ENCODE measurements at places on chromosomes 6 and 20.

DNA sequence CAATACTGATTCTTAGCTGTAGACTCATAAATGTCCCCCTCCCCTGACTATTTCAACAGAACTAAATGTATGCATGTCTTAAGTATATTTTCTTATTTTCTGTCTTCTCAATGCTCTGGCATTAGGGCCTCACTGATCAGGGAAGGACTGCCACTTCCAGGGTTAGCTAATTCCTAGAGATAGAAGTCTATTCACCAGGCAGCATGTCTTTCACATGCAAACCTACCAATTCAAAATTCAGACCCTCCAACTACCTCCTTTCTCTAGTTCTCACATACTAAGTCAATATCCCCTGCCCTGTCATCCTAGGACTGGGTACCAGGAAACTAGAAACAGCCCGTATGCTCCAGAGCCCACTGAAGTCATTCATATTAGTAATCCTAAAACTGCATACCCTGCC, 132.3 kb downstream of the RALGAPA2 start:
- no peak for DNase-seq

- no peak for DNase-seq
These were observed 476.8 kb upstream of the ADGRB3 start for GRCh38 chr6:68158256-68158655.

DNA sequence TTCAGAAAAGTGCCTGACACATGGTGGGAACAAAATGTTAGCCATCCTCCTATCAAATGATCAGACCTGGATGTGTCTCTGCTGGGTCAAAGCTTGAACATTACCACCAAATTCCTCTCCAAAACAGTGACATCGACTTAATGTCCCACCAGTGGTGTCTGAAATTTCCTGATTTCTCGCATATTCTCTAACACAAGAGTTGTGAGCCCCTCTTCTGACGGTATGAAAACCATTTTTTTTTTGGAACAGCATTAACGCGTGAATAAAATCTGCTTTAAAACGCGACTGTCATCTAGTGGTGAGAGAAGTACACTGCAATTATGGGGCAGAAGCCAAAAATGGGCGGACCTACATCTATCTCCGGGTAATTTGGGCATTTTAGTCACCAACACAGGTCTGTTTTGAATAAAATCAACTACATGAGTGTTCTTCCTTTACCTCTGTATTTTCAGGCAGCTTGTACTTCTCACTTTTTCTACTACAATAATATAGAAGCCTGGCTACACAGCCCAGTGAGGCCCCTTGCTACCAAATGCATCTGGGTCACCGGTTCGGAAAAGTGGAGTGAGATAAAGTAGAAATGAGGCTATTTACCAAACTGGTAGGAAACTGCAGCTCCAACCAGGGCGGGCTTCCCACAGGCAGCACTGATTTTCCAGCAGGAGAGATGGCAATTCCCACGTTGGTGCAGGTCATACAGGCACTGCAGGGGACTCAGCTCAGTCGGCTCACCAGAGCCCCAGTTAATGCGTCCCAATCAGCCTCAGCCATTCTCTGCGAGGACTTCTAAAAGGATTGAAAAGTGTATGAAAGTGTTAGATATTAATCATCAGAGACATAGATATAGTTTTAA, 27.4 kb downstream of the MGME1 start:
- peak; percentile 43 for DNase-seq

DNA sequence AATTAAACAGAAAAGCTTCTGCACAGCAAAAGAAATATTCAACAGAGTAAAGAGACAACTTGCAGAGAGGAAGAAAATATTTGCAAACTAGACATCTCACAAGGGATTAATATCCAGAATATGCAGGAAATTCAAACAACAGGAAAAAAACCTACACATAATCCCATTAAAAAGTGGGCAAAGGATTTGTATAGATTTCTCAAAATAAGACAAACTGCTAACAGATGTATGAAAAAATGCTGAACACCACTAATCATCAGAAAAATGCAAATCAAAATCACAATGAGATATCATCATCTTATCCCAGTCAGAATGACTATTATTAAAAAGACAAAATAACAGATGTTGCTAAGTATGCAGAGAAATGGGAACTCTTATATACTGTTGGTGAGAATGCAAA, 129.6 kb downstream of the SYNDIG1 start:
- no peak for DNase-seq

DNA sequence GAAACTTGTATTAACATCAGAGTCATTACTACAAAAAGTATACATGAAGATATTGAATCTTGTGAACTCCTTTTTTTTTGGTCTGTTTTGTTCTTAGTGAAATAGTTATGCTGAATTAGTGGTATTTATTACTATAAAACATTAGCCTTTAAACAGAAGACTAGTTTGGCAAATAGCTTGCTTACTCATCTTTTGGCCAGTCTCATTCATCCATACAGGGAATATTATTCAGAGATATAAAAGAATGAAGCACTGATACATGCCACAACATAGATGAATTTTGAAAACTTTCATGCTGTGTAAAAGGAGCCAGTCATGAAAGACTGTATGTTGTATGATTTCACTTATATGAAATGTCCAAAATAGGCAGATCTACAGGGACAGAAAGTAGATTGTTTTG, 205.9 kb downstream of the ZFAND3 start:
- DNase-seq = no peak

- DNase-seq = no peak
These were observed 146.3 kb downstream of the MANEA start for GRCh38 chr6:95723638-95724037.

DNA sequence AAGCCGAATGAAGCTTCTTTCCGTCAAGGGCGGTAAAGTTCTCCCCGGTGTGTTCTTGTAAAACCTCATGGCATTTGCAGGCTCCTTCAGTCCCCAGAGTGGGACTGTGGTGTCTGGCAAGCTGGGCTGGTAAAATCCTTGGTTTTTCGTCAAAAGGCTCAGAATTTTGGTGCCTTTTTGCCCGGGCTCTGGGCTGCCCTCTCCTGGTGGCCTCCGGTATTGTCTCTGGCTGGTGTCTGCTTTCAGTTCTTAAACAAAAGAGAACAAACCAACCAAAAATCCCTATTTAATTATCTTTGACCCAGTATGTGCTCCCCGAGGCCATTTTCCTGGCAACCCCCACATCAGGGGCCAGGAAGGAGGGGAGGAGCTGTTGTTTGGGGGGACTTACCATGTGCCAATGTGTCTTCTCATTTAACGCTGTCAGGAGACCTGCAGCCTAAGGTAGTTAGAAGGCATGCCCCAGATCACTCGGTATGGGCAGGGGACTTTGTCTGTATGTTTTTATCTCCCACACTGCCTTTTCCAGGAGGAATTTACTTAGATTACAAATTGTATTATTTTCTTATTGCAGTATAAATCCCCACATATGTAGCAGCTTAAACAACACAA, 11.1 kb downstream of the CDH4 start:
- DNase-seq = peak; percentile 19

GRCh38 chr20:35837577-35838195, 65.9 kb downstream of the PHF20 start:
- DNase-seq = no peak

- no peak for DNase-seq
These were observed 8.2 kb downstream of the SENP6 start for GRCh38 chr6:75609639-75610590.

DNA sequence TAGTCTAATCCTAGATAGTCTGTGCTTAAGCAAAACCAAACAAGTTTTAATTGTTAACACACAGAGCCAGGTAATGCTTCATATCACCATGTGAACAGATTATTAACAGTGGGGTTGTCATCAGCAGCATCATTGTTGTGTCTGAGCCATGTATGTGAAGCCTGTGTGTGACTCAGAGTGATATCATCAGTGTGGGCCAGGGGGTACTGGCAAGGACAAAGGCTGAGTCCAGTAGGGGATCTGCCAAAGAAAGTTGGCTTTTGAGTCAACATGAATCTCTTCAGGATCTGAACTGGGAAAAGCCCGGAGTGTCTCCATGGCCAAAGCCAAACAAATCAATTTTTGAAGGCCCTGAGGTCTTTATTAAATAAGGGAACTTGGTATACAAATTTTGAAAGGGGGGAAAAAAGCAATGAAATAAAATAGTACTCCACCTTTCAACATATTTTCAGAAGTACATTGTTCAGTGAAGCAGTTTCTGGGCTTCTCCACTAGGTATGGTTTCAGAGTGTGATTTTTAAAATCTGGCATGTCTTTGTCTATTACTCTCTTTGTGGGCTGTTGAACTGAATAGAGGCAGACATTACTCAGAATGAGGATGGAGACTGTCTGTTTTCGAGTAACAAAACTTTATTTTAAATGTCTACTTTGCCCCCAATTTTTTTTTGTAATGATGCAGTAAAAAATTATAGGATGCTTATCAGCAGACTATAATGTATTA, 444.2 kb upstream of the JAG1 start:
- DNase-seq = peak; percentile 39

DNA sequence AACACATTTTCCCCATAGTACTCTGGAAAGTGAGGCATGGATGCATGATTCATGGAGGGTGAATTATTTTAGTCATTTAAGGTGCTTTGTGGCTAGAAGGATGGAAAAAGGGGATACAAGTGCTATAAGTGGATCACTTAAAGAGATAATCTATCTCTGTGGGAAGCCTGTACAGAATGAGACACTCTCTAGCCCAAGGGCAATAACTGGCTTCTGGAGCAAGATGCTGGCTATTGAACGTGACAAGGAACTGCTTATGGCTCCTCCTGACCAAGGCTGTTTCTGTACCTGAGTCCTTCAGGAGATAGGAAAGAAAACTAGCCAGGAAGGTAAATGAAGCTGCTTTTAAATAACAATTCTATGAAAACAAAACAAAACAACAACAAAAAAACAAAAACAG, 590.7 kb downstream of the EYS start:
- DNase-seq = no peak

DNA sequence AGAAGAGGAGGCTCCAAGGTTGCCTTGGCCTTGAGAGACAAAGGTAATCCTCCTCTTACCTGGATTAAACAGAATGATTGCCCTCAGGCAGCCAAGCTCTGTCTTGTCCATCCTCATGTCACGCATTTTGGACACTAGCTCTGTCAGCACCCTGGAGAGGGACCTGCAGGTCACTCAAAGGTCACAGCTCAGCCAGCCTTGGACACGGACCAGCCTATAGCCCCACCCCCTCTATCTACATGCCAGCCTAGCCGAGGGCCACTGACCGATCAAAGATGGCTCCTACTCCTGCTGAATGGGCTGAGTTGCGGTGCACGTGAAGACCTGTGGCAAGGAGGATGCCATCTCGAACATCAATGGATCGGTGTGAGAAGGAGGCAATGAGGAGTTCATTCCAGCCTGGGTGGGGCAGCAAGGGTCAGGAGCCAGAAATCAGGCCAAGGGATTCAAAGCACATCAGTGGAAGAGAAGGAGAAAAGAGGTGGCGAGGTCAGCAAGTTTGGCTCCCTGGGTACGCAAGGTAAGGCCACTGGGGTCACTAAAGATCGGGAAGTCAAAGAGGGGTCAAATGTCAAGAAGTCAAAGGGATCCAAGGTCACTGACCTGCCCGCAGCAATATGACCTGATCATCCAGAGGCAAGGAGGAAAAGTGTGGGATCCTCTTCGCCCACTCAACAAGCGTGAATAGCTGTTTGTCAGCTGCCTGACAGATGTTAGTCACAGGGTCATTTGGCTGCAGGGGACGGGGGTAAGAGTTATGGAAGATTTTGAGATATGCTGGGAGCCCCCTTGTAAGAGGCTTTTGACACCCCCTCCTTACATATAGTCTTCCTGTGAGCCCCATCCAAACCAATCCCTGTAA, 3.3 kb upstream of the COL11A2 start:
- DNase-seq = no peak

GRCh38 chr6:5950361-5950785, 56.4 kb downstream of the NRN1 start:
- peak; percentile 13 for DNase-seq

GRCh38 chr6:40164345-40164755, 230.1 kb upstream of the MOCS1 start:
- DNase-seq = no peak

DNA sequence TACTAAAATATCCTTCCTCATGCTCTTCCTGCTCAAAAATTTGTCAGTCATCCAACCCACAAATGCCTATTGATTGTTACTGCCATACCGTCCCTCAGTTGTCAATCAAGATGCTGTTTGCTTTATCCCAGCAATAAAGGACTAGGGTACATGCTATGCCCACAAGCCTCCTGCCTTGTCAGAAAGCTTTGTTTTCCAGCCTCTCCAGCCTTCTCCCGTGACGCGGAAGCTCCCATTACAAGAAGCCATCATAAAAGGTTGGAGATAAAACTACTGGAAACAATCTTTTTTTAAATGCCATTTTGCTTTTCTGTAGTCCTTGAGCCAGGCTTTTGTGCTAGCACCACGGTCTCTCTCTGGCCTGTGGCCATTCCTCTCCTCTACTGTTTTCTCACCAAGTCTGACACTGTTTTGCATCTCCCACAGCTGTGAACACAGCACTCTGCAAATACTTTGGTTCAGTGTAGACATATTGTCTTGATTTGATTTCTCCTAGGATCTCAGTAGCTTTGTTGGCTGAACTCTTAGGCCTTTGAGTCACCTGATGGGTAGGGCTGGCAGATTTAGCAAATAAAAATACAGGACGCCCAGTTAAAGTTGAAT, 495.7 kb upstream of the JARID2 start:
- DNase-seq = no peak

GRCh38 chr20:60338556-60338955, 380.3 kb downstream of the CDH26 start:
- no peak for DNase-seq

- DNase-seq = peak; percentile 7
These were observed 42.8 kb downstream of the MMS22L start for GRCh38 chr6:97240222-97240621.

DNA sequence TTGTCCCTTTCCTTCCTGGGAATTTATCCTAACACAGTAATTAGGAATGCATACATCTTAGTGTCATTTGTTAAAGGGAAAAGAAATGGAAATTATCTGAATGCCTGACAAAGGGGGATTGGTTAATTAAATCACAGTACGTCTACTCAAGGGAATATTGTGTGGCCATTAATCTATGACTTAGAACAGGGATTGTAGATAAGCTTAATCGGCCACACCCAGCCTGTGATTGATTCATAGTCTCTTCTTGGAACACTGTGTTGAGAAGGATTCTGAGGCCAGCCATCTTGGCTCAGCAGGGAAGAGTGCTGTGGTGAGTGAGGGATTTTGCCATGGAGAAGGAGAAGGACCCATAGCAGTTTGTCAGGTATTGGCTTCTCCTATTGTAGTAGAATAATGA, 50.5 kb downstream of the CTNNBL1 start:
- DNase-seq = no peak

- DNase-seq = no peak
These were observed 160.3 kb upstream of the CDYL start for GRCh38 chr6:4615891-4616290.

- DNase-seq = peak; percentile 32
These were observed 31.3 kb downstream of the ZFAND3 start for GRCh38 chr6:37850728-37851285.
